G401 (cell line): ENCODE measurements at places on chromosomes 2 and 18.
A peak's percentile ranks its signal among the peaks of the same experiment; 100 is the strongest.

DNA sequence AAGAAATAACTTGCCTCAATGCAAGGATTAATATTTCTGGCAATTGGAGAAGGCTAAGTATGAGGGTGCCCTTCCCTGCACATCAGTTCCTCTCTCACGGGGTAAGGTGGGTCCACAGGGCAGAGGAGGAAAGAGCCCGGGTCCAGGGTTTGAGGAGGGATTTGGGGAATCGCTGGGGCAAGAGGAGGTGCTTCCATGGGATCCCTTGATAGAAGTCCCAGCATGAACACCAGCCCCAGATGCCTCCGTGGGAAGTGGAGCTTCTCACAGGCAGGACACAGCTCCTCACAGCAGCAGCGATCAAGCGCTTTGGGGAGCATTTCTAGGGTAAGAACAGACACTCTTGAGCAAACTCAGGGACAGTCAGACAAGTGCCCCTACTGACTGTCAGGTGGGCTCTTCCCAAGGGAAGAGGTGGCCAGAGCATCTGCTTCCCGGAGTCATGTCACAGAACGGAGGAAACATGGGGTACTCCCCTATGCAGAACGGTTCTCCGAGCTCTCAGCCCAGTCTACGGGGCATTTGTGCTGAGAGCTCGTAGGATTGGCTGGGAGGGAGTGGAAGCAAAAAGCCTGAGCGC is 218.9 kb upstream of the ARL4C start:
- no peak for DNase-seq

DNA sequence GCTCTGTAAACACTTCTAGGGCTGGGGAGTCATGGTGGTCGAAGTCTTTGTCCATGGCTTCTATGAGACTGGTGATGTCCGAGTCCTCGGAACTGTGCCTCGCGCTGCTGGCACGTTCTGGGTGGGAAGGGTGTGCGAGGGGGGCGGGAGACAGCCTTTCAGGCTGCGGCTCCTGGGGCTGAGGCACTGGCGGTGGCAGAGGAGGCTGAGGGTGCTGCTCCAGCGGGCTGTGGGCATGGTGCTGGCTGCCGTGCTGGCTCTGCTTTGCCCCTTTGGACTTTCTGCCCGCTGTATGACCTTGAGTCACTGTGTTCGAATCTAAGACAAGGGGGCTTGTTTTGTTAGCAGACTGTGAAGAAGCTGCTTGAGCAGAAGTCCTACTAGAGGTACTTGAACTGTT is 79.0 kb downstream of the ZAP70 start:
- no peak for DNase-seq

GRCh38 chr2:55560855-55561254 is 41.3 kb downstream of the CFAP36 start:
- DNase-seq: no peak

DNA sequence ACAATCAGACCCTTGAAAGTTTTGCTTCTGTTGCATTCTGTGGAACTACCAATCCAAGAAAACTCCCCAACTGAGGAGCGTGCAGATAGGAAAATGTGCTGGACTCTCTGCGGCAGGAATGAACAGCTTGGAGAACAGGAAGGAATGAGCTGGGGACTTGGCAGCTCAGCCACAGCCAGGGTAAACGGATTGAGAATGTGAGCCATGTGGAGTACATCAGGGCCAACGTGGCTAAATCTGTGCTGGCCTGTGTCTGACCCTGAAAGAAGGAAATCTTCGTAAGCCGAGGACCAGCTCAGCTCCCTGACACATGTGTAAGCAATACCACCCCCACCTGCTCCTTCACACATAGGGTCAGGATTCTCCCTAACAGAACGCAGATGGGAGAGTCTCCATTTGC is 1023.7 kb downstream of the BCL11A start:
- DNase-seq: peak; percentile 20

DNA sequence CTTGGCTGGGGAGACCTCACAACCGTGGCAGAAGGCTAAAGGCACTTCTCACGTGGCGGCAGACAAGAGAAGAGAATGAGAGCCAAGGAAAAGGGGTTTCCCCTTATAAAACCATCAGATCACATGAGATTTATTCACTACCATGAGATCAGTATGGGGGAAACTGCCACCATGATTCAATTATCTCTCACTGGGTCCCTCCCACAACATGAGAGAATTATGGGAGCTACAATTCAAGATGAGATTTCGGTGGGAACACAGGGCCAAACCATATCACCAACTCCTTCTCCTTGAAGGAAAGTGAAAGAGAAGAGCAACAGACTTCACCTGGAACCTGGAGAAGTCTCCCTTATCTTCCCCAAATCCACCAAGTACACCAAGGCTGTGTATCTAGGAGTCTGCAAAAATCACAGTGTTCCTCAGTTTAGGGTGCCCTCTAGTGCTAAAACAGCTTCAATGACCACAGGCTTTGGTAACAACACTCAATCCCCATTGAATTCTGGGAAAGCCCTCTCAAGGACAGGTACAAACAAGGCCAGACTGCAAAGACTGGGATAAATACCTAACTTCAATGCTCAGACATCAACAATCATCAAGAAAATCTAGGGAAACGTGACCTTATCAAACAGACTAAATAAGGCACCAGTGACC is 148.8 kb upstream of the SRD5A2 start:
- peak; percentile 3 for DNase-seq

DNA sequence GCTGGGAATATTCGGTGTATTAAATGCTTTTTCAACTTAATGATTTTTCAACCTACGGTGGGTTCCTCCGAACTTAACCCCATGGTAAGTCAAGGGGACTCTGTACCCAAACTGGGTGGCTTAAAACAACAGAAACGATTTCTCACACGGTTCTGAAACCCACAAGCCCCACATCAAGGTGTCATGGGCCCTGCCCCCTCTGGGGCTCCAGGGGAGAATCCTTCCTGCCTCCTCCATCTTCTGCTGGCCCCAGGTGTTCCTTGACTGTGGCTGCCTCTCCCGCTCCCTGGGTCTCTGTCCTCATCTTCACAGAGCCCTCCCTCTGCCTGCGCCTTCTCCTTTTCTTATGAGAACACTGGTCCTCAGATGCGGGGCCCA is 301.3 kb upstream of the SALL3 start:
- no peak for DNase-seq

DNA sequence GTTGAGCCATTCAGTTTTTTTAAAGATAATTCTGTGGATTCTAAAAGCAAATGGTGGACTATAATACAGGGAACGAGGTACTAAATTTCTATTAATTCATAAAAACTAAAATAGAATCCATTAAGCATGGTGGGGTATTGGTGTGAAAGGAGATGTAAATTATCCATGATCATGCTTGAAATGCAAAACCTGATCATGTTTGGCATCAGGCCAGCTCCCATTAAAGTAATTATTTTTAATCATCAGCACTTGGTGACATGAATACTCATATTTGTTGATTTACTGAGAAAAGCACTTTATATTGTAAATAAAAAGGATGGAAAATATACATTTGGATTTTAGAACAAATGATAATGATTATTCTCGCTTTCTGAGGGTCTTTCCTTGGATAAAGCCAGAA is 232.3 kb upstream of the MEIS1 start:
- no peak for DNase-seq

DNA sequence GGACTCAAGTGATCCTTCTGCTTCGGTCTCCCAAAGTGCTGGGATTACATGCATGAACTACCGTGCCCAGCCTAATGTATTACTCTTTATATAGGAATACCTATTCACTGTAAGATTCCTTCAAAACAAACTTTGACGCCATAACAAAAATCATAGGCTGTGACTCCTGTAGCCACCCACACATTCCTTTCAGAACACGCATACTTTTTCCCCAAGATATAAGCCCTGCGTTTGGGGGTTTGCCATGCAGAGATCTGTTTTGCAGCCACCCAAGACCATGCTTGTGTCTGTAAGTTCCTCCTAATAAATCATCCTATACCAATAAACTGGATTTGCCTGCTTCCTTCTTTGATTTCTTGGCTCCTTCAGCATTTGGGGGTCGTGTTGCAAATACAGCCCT is 46.0 kb upstream of the STON1 start:
- no peak for DNase-seq

DNA sequence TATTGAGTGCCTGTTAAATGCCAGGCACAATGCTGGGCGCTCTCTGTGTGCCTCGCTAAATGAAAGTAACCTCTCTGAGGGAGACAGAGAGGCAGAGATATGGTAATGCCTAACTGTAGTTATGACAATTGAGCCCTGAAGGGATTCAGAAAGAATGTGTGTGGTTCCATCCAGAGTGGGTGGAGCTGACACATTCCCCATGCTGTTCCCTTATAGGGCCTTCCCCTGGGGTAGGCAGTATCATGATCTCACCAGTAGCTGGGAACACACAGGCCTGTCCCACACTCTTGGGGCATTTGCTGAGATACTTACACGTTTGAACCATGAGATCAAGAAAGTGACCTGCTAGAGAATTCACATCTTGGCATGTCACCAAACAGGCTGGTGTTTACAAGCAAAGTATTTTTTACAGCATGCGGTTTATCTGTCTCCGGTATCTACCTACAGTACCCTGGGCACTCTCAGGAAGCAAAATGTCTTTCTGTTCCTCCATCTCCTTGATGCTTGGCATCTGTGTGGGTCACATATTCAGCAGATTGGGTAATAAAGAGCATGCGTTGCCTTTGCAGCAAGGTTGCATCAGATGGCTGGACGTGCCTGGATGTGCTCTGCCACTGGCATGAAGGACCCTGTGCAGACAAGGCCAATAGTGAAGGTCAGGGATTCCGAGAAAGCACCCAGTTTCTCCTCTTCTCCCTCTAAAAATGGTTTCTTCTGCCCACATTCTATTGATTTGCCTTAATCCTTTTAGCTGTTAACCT is 9.4 kb downstream of the CTIF start:
- no peak for DNase-seq

DNA sequence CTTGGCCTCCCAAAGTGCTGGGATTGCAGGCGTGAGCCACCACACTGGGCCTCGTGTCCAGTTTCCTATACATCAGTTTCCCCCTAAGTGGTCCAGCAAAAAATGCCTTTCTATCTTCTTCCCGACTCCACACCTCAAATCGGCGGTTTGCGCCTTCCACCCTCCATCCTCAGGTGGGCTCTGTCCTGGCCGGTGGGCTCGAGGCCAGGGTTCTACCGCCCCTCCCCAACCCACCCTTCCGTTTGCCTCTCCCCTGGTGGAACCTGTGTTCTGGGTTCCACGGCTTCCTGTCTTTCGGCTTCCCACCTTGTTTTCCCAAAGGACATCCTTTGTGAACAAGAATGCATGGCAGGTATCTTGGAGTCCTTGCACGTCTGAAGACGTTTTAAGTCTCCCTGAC is 104.4 kb downstream of the HS6ST1 start:
- no peak for DNase-seq

DNA sequence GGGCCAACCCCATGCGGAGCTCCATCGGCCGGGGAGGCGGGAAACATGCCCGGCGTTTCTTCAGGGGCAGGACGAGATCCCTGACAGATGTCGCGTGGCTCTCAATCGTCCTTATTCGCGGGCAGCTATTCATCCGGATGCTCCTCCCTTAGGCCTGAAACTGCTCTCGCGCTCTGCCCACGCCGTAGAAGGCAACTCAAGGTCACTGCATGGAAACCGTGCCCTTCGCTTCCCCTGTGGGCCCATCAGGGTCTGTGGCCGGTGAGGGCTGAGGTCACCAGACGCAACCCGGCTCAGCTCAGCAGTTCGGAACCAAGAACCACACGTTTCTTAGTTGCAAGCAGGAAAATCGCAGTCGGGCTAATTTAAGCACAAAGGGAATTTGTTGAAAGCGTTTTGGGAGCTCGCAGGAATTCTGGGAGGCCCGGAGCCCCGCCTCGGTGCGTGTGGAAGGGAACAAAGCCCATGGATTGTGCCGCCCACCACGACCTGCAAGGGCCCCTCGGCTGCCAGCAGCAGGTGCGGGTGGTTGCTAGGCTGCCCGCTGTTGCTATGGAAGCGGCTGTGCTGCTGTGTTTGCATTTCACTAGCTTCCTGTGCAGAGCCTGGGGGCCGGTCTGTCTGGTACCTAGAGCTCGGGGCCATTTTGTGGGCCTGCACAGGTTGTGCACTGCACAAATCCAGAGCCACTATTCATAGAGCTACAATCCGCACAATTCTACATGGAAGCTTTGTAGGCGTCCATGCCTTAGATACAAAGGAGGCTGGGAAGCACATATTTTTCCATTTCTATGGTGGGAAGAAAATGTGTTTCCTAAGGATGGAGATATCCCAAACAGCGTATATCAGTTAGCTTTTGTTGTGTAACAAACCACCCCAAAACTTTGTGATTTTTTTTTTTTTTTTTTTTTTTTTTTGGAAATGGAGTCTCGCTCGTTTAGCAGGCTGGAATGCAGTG is 6.0 kb upstream of the ALLC start:
- DNase-seq: peak; percentile 70

DNA sequence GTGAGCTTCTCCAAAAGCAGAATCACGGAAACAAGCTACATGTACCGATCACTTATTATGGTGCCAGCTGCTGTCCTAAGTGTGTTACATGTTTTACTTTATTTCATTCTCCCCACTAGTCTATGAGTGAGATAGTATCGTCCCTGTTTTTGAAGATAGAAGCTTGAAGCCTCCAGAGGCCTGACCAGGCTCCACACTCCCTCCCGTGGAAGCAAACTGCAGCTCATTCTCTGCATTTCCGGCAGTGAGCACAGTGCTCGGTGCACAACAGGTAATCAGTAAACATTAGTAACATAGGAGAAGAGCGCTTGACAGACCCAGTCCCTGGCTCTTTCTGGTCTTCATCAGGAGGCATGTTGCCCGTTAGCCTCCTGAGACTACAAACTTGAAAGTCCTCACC is 72.9 kb downstream of the ZBTB7C start:
- DNase-seq: no peak

DNA sequence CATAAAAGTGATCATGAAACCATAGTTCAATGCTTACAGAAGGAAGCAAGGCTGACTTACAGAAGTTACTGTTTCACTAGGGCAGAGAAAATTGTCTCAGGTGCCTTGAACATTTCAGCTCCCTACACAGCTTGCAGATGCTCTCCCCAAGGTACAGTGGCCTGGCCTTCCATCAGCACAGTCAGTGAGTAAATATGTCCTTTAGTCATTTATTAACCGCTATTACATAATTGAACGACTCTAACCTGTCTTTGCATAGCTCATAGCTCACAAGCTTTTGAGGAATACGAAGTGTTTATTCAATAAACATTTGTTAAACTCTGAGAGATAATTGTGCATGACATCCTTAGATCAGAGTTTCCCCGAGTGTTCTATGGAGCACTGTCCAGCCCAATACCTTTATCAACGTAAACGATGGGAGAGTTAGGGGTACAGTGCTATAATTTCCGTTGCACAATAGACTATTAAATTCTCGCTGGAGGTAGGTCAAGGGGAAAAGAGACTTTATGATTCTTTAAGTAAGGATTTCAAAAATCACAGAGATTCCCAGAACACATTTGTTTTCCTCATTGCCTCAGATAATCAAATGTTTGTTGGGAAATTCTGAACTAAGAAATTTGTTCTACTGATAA is 677.8 kb downstream of the TSN start:
- DNase-seq: no peak

DNA sequence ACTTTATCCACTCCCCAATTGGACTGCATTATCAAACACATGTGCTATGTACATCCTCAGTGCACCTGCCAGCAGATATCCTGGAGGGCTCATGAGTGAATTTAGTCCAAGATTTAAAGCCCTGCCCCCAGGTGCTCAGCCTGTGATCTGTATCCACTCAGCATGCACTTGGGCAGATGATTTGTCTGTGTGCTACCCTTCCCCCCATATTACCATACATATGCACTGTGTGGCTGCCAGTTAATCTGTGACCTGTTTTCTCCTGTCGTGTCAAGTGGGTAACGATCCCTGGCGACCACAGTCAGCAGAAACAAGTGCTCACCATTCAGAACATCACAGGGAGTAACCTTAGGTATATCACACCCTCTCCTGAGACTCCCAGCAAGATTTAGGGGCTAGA is 10.2 kb downstream of the NAGK start:
- DNase-seq: no peak

- peak; percentile 76 for DNase-seq
Measured at GRCh38 chr2:85998071-85998991, 107.4 kb downstream of the POLR1A start.

- DNase-seq: no peak
Measured at GRCh38 chr2:211846036-211846400, 692.6 kb downstream of the ERBB4 start.
